ENCODE measurements at places on chromosomes 11 and 22.
A peak's percentile ranks its signal among the peaks of the same experiment; 100 is the strongest.

GRCh38 chr11:44775366-44775984, 48.7 kb downstream of the TSPAN18 start:
- peak; percentile 45 for DNase-seq

GRCh38 chr11:131977854-131978253, 607.4 kb downstream of the NTM start:
- DNase-seq = no peak

DNA sequence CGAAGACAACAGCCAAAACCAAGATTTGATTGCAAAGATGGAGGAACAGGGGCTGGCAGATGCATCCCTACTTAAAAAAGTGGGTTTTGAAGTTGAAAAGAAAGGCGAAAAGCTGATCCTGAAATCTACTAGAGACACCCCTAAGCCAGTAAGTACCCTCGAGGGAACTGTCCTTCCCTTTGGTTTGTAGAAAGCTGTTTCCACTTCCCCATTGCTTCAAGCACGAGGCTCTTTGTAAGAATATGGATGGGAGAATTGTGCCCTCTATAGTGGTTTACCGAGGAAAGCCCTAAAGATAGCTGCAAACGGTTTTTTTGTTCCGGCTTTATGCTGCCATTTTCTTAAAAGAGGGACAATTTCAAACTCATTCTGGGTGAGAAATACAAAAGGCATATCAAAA, 133.9 kb downstream of the WNT7B start:
- no peak for DNase-seq

- DNase-seq = no peak
These were observed 2.5 kb upstream of the RCOR2 start for GRCh38 chr11:63919267-63920125.

DNA sequence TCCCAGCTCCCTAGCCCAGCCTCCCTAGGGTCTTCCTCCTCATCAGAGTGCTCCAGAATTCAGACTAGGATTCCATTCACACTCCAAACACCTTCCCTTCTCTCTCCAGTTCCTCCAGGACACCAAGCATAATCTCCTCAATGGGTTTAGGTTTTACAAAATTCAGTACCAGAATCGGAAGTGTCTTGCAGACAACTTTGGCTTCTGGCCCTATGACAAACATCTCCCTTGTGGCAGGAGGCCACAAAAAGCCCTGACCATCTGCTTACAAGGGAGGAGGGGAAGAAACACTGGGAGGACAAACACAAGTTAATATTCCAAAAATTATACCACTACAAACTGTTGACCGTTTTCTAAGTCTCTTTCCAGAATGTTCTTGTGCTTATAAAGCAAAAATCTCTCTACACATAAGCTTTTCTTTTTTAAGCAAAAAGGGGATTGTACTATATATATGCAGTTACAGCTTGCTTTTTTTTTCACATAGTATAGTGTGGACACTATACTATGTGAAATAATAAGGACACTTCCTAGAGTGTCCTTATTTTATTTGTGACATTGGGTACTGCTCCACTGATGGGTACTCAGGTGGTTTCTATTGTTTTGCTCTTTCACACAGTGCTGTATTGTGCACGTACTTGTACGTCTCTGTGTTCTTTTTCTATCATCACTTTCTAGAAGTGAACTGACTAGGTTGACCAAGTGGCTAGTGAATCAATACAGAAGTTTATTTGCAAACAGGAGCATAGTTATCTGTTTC, 78.7 kb downstream of the BDNF start:
- DNase-seq = no peak

DNA sequence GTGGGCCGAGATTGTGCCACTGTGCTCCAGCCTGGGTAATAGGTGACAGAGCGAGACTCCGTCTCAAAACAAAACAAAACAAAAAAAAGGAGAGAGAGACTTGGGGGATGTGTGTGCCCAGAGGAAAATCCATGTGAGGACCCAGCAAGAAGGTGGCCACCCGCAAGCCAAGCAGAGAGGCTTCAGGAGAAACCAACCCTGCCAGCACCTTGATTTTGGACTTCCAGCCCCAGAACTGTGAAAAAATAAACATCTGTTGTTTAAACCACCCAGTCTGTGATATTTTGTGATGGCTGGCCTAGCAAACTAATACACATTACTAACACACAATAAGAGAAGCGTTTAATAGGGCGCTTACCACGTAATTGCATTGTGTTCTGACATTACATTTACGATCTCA, 21.2 kb downstream of the TXN2 start:
- DNase-seq = no peak

- DNase-seq = no peak
These were observed at the start of gene CATSPERZ for GRCh38 chr11:64299847-64300648. Gene CATSPERZ, plus strand, starts transcription at chr11:64300358. Its CDS starts 53 bp downstream, at chr11:64300411.

DNA sequence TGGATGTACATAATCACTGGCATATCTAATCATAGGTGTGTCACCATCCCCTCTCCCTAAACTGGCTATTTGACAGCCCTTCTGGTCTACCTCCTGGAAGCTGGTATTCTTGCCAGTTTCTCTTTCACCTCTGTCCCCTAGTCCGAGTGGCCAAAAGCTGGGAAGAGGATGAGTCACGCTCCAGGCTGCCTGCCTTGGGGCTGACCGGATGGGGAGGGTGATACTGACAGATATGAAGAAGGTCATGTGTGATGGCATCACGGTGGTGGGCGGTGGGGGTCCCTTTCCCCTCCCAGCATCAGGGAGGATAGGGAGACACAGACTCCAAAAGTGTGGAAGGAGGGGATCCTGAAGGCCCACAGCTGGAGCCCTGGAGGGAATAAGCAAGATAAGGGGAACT, 4.8 kb downstream of the OAF start:
- no peak for DNase-seq

GRCh38 chr11:72446929-72447769, 12.8 kb upstream of the CLPB start:
- DNase-seq = no peak

DNA sequence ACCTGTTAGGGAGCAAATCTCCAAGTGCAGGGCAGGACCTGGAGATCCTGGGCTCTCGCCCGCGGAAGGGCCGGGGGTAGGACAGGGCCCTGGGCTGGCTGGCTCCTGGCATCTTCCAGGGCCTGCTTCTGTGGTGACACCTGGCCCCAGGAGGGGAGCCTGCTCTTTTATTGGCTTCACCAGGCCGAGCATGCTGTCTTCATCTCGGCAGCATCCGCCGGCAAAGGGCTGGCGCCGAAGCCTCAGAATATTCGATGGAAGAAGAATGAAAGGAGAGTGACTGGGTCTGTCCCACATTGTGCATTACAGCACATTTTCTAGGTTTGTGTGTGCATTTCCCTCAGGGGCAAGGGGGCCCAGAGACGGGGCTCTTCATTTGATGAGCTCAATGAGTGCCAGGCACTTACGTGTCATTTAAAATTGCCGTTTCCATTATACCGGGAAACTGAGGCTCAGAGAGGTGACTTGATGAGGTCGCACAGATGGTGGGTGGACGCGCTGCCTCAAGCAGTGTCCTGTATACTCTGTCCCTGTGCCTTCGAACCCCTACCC, 70.0 kb downstream of the RBX1 start:
- no peak for DNase-seq

- no peak for DNase-seq
These were observed 48.3 kb downstream of the SYT13 start for GRCh38 chr11:45237711-45238315.

DNA sequence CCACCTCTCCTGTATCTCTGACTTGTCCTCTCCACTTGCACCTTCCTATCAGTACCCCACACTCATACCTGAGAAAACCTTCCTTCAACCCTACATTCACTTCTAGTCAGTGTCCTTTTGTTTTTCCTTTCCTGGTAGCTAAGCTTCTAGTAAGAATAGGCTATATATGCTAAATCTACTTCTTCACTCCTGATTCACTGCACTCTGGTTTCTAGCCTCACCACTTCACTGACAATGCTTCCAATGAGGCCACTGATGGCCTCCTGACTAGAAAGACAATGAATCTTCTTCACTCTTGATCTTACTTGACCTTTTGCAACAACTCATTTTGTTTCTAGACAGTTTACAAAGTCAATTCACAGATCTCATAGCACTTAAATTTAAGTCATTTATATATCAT, 52.0 kb downstream of the RELT start:
- no peak for DNase-seq

DNA sequence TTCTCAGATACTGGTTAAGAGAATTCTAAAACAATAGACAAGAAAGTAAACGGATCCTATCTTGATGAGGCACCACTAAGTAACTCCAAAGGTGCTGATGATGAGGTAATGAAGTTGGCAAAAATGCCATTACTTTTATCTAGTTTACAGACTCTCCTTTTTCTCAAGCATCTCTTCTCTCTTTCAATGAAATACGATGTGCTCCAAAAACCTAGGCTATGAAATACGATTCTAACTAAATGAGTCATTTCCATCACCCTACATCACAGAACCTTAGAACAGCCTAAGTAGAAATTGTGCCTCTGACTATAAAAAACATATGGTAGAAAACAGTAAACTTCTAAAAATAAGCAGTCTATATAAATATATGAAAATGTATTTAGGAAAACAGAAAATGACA, 58.9 kb upstream of the ARHGAP32 start:
- DNase-seq = no peak

GRCh38 chr11:69695581-69695980, 8.2 kb downstream of the FGF19 start:
- DNase-seq = no peak

DNA sequence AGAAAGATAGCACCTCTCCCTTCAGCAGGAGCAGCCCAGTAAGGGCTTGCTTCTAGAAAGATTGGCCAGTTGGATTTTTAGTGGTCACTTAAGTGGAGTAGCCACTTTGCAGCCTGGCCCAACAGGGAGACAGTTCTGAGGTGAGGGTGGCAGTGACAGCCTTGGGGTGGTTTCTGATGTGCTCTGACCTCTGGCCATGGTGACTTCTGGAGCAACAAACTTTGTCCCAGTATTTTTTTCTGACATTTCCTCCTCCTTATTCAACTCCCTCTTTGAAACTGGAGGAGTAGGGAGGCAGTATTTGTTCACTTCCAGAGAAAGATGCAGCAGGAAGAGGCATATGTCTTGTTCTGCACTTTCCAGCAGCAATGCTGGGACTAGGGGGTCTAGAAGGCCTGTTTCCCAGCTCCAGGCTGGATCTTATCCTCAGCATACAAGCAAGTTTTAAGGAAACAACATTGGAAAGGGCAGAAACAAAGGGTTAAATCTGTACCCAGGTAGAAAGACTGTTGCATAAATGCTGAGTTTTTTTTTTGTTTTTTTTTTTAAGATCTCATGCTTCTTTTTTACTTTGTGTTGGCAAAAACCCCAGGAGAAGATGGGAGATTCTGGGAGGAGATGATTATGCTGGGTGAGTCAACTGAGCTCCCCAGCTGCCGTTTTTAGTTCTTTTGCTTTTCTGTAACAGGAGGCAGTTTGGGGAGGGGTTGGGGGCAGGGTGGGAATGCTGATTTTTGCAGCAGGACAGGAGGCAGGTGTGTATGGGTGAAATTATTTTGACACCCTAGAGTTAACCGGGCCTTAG, 37.2 kb downstream of the RCOR2 start:
- DNase-seq = no peak

- no peak for DNase-seq
These were observed 93.3 kb downstream of the BRD1 start for GRCh38 chr22:49734390-49734789.

- peak; percentile 28 for DNase-seq
These were observed 3.7 kb upstream of the POLD4 start for GRCh38 chr11:67356864-67357561.

GRCh38 chr11:27297616-27298015, 65.4 kb downstream of the CCDC34 start:
- DNase-seq = no peak

DNA sequence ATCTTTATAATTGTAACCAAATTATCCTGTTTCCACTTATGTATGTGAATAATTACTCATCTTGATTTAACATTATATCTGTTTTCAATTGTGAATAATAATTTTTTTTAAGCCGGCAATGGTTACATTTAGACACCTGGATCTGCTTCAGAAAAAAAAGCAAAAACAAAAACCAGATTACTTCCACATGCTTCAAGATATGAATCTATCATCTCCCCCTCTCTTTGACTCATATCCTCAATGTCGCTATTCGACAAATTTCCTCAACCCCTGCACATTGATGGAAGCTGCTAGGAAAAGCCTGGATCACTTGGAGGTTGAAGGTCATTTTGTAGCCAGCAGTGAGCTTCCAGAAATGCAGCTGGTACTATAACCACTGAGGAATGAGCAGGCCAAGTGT, 42.7 kb downstream of the SLC1A2 start:
- DNase-seq = no peak

DNA sequence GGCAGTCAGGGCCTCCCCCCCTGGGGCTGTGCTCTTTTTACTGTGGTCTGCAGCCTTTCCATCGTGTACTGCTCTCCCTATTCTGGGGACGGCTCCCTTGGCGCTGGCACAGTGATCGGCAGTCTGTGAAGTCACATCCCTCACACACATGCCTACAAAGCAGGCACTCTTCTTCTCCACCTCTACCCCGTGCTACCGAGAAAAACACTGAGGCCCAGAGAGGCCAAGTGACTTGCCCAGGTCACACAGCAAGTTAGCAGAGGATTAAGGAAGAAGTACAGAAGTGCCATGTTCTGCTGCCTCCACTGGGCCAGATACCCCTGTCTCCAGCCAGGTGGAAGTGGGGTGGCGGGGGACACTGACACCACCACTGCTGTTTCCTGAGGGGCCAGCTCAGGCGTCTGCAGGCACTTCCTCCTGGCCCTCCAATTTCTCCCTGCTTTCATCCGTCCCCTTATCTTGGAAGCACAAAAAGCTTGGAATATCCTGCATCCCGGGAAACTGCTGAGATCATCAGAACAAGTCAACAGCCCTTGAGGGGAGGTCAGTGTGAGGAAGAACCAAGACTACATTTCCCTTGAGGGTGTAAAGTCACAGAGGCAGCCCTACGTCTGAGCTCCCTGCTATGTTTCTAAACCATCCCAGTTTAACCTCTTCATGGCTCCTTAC, 30.2 kb upstream of the KLHL35 start:
- DNase-seq = no peak

DNA sequence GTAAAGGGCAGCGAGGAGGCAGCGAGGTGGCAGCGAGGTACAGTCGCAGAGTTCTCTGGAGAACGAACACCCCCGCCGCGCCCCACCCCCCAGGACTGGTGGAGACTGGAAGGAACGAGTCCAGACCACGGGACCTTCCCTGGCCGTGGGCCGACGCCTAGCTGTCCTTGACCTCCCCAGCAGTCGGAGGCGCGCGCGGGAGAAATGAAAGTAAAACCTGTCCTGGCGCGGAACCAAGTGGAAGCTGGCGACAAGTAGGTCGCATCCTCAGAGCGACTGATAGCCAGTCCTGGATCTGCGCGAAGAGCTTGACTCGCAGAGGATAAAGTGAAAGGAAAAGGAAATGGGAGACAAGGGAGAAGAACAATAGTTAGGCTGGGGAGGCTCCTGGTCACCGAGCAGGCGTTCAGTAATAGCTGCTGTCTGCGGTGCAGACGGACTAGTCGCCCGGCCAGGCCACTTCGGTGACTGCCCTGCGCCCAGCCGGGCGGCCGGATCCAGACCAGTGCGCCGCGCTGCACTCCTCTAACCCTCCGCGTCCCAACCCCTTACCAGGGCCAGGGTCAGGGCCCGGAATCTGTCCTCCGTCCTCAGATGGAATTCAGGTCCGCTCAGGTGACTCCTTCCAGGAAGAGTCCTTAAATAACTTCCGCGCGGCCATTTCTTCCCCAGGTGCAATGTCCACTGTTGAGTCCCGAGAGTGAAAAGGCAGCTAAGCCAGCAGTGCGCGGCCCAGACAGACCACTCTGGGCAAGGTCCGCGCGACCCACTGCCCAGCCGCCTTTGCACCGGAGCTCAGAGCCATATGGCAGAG, 1.9 kb upstream of the ADM start:
- peak; percentile 54 for DNase-seq
